ENCODE measurements at places on chromosomes 5 and 9. TPM values are rescaled to one million over a fixed set of nuclear protein-coding genes. Genes with fewer than 3 reads are reported as not detected.

GRCh38 chr5:71939452-71940230, 167.6 kb upstream of the MAP1B start:
- no peak for DNase-seq

- no peak for DNase-seq
Observed at GRCh38 chr5:172149073-172149472, 39.0 kb downstream of the STK10 start.

- DNase-seq = no peak
Observed at GRCh38 chr9:105138306-105138801, 106.1 kb upstream of the SLC44A1 start.

DNA sequence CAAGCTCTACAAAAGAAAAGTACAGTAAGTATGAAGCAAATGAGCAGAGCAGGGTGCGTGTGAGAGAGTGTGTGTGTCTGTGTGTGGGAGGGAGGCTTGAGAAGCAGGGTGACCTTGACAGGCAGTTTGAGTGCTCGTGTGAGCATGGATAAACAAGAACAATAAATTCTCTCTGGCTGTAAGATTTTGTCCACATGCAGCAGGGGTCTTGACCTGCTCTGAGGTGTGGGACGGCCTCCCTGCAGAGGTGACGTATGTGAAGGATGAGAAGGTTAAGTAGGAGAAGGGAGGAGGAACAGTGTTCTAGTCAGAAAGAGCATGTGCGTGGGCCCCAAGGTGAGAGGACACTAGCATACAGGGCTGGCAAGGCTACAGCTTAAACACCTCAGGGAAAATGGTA, 49.0 kb downstream of the SPTLC1 start:
- no peak for DNase-seq

- DNase-seq = no peak
Observed at GRCh38 chr5:60710362-60710761, 10.4 kb upstream of the DEPDC1B start.

GRCh38 chr5:59485629-59486439, 407.7 kb downstream of the PDE4D start:
- no peak for DNase-seq

DNA sequence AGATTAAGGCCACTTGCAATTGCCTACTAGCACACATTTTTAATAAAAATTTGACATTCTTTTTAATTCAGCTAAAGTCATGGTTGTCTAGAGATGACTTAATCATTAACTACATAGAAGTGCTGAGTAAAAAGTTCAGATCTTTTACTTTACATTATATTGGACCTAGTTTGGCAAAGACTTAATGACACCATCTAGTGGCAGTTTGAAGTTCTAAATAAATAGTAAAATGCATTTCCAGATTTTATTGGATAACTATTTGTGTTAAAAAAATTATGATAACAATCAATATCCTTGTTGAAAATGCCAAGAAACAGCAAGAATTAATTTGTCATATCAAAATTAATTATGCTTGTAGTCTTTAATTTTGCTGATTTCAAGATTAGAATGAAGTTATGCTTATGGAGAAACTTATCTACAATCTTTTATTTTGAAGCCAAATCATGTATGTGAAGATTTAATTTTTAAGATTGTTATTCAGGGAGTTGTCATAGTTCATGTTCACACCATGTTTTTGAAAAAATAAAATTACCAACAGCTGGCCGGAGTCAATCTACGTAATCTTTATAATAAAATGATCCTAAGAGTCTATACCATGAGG, 69.6 kb upstream of the PJA2 start:
- DNase-seq = no peak

Gene ANKRA2
- total RNA-seq = 57.9 TPM

Gene PDLIM4
- 111 TPM for total RNA-seq

Gene ZNF189
- 14.9 TPM for total RNA-seq

Gene DIRAS2
- total RNA-seq = 0.73 TPM

Gene SPEF2
- total RNA-seq = 1.9 TPM
